ENCODE measurements at places on chromosomes 7 and 10. TPM values are rescaled to one million over a fixed set of nuclear protein-coding genes. Genes with fewer than 3 reads are reported as not detected.

Gene CDC14C
- total RNA-seq, result not detected

Gene ACSM6
- not detected for total RNA-seq

Gene WIPF3
- 0.10 TPM for total RNA-seq

Gene NEUROD6
- not detected for total RNA-seq

Gene HOGA1
- 0.36 TPM for total RNA-seq

Gene JCAD
- total RNA-seq, result 3.9 TPM

Gene C10orf53
- total RNA-seq, result not detected

Gene OR9A2
- total RNA-seq, result 0.29 TPM

Gene FANK1
- 4.0 TPM for total RNA-seq

Gene CREB5
- 1.3 TPM for total RNA-seq

Gene CELF2
- not detected for total RNA-seq

Gene LAMB1
- 46.6 TPM for total RNA-seq

Gene PDE6C
- not detected for total RNA-seq

Gene SORCS1
- total RNA-seq, result not detected

Gene SLC13A1
- not detected for total RNA-seq
